ENCODE measurements at places on chromosomes 13 and 19.

DNA sequence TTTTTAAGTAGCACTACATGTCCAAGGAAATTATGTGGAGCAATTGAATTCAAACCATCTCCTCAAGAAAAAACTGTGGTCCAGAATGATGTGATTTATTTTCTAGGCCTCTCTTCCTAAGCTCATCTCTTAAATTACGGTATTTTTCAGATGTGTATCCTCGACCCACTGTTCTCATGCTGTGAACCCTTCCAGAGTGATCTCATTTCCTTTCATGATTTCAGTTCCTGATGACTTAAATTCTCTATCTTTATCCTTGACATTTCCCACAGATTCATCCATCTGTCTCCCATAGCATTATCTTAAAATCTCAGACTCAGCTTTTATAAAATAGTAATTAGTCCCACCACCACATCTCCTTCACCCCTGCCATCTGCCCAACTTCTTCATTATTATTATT, 117.6 kb upstream of the SPRY2 start:
- DNase-seq, result no peak

DNA sequence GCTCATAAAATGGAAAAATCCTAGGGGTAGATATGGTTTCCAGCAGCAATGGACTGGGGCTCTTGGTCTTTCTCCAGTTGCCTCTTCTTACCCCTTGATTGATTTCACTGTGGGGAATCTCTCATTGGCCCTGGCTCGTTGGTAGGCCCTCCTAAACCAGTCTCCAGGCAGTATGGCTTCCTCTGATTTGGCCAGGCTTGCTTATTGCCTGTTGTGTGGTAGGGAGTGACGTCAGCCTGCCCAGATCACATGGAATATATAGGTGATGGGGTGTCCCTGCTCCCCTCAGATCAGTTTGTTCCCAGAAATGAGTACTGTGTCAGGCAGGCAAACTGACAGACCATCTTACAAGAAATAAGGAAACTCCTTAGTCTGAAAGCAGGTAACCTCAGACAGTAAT, 5.7 kb upstream of the SELENOV start:
- no peak for DNase-seq

DNA sequence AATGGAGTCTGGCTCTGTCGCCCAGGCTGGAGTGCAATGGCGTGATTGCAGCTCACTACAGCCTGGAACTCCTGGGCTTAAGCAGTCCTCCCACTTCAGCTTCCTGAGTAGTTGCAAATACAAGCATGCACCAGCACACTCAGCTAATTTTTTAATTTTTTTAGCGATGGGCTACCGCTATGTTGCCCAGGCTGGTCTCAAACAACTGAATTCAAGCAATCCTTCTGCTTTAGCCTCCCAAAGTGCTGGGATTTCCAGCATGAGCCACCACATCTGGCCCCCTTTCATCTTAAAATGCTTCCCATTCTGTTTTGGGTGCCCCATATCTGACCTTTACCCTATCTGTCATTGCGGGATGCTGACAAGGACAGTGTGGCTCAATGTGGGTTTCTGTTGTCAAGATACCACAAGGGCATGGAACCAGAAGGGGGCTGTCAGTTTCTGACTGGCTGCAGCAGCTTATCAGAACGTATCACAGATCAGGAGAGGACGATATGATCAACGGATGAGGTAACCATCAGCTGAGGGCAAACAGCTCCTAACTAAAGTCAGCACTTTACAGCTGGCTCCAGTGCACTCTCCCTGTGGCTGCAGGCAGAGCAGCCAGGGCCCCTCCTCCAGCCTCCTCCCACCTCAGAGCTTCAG, 32.4 kb downstream of the GPR42 start:
- no peak for DNase-seq

- DNase-seq, result no peak
These were observed 3.4 kb downstream of the ITGBL1 start for GRCh38 chr13:101455863-101456262.

GRCh38 chr19:8210421-8211101, 1.4 kb downstream of the CERS4 start:
- DNase-seq, result no peak

DNA sequence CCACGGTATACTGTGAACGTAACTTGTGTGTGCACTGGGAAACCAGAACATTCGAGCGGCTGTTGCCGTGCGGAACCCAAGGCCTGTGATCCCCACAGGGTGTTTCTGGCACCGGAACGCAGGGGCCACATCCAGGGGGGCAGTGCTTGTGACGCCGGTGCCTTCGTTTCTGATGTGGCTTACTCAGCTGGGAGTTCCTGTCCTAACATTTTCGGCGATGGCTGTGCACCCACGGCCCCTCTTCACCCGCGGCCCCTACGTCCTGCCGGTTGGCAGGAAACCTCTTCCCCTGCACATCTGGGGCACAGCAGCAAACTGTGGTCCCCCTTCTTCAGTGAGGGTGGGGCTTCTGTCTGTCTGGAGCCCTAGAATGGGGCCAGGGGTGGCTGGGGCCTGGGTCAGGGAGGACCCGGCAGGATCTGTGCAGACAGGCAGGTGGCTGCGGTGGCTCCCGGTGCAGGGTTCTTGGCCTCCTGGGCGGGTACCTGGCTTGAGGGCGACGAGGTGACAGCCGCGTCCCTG, 26.2 kb downstream of the CSNK1G2 start:
- no peak for DNase-seq

DNA sequence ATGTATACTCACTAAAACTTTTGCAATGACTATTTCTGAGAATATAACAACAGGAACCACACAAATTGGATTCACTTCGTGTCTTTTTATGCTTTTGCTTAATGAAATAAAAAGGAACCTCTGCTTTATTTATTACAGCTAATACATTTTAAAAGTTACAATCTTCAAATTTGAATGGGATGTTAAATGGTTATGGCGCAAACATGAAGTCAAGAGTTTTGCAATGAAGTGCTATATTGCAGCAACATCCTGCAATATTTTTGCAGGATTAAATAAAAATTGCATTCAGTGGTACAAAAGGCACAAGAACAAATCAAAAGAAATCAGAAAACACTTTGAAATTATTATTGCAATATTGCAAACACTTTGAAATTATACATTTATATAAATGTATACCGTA, 1519.0 kb upstream of the MIR17HG start:
- no peak for DNase-seq

DNA sequence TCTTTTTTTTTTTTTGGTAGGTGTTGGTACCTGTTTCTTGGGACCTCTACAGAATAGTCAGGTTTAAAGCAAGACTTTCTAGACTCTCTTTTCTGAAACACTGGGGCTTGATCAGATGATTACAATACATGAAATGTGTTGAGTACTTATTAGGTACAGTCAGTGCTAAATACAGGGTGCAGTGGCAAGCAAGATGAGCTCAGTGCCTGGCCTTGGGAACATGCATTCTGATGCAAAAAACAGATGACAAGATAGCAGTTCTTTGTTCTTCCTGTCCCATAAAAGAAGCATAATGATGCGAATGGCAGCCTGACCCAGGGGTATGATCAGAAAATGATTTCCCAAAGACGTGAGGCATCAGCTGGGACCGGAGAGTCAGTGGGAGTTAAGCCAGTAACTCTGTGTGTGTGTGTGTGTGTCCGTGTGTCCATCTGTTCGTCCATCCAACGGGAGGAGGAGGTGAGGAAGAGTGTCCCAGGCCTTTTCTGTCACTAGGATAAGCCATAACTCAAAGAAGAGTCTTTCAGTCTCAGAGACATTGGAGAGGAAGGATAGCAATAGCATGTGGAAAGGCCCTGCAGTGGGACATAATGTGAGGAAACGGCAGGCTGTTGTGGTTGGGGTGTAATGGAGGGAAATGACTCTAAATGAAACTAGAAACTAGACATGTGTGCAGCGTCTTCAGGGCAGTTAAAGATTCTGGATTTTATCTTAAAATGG, 32.2 kb downstream of the SLAIN1 start:
- DNase-seq, result no peak

DNA sequence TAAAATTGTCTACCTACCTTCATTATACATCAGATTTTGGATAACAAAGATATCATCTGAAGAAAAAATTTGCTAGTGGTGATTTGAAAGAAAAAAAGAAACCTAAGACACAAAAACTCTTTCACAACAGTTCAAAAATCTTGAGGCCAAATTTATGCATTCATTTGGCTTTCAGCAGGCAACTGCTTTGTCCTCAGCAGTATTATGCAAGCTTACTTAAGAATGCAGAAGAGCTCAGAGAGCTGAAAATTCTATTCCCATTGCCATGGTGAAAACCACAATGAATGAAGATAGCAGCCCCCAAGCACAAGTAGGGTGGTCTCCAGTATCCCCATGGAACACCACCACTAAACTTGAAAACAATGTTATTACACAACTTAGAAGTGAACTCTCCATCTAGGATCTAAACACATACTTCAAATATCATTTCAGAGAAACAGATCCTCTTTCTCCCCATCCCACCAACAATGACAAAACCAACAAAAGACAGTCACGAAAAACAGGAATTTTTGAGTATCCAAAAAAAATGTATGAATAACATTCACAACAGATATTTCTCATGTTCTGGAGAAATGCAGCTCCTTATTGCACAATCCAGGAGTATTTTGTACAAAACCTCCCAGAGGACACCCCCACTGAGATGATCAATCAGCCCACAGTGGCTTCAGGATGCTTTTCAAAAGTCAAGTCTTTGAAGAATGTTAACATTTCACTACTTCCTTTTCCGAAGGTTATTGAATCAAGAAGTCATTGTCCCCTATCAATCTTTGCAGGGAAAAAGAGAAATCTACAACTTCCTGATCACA, 192.7 kb downstream of the LHFPL6 start:
- DNase-seq, result no peak

GRCh38 chr13:19726611-19727010, 56.1 kb downstream of the PSPC1 start:
- DNase-seq, result no peak

DNA sequence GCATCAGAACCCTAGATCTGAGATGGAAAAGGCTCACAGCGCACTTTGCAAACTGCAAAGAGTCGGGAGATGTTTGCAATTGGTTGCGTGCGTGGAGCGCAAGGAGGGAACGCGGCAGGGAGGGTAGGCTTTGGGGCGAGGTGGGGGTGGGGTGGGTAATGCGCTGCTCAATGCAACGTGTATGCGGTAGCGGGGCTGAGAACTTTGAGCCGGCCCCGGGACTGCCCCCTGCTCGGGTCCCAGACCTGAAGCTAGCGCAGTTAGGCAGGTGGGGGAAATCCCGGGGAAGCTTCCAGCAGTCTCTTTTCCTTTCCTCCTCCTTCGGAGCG, 971 bp downstream of the FOSB start:
- DNase-seq, result peak; percentile 28

GRCh38 chr19:10222201-10222890, 8.8 kb downstream of the S1PR2 start:
- DNase-seq, result no peak

DNA sequence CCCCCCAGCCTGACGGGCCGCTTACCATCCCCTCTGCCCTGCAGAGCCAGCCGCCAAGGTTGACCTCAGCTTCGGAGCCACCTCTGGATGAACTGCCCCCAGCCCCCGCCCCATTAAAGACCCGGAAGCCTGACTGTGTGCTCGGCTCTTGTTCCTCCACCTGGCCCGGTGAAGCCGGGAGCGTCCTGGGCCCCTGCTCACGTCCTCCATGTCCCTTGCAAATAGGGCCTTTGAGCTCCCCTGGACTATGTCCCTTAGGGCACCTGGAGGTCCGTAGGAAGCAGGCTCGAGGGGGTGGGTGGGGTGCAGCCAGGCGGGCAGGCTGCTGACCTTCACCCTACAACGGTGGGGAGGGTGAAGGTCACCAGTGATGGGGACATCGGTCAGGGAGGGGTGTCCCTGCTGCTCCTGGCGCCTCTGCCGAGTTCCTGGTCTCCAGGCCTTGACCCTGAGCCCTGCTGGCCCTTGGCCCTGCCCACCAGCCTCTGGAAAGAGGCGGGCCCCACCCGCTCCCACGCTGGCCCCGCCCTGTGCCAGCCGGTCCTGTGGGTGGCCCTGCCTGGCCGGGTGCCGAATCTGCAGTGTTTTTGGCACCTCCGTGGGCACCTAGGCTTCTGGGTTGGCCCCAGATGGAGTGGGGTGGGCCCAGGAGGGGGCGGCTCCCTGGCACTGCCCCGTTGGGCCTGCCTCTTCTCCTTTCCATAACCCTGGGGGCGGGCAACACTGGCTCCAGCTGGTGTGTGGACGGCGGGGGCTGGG, 3.3 kb downstream of the ATP5F1D start:
- DNase-seq, result no peak

DNA sequence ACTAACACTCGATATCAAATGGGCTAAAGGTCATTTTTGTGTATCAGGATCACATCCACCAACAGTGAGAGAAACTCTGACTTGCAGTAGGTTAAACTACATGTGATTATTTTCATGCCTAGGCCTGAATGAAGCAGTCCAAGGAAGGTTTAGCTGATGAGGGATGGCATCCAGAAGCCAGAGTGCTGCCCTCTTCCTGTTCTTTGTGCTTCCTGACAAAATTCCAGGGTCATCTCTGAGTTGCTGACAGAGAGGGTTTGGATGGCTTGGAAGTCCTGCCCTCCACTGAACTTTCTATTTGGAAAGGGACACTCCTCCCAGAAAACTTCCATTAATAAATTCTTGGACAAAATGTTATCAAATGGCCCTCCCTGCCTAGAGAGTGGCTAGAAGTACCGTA, 728.3 kb upstream of the SLC10A2 start:
- DNase-seq, result no peak

- DNase-seq, result no peak
These were observed 37.2 kb downstream of the STK24 start for GRCh38 chr13:98539666-98540065.

GRCh38 chr19:1855040-1855827, 7.0 kb upstream of the REXO1 start:
- DNase-seq, result peak; percentile 70

- no peak for DNase-seq
These were observed 7.6 kb downstream of the KLHL26 start for GRCh38 chr19:18644196-18645034.

- no peak for DNase-seq
These were observed 30.9 kb downstream of the FAM216B start for GRCh38 chr13:42812316-42812715.

DNA sequence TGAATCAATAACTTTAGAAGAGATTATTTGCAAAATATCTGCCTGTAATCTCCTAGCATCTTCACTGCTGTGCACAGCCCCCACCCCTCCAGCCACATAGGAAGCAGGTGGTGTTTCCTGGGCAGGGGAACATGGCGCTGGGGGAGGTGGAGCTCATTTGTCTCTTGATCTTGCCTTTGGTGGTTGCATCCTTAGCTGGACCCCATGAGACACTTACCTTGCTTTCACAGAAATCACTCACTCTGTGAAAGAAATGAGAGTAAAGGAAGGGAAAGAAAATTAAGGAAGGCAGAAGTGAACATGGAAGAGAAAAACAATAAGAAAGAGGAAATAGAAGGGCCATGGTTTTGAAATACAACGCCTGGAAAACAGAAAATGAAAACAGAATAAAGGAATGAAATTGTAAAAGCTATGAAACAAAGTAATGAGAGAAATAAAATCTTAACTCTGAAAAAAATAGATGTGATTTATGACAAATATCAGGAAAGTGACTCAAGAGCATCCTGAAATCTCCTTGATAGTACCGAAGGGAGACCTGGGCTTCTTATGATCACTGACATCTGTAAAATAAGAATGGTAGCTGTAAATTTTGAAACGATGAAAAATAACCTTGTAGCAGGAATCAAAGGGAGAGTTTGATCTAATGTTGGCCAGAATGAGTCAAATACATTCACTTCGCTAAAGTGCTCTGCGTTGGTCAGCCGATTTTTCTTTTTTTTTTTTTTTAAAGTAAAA, 17.2 kb upstream of the RNASEH2B start:
- no peak for DNase-seq

Measured in stimulated activated CD8-positive, alpha-beta memory T cell treated with anti-CD3 and anti-CD28 coated beads, Interleukin-2, amount 100 ng/mL, for 1 hour (primary cell).